Naive B cell (primary cell): ENCODE measurements at places on chromosomes 13 and 19. TPM values are rescaled to one million over a fixed set of nuclear protein-coding genes. Genes with fewer than 3 reads are reported as not detected.

GRCh38 chr19:49690656-49691242 lies at the start of gene CPT1C:
Gene CPT1C, plus strand, starts transcription at chr19:49691116. Its CDS starts 1,137 bp downstream, at chr19:49692253.
- no peak for DNase-seq

Gene CASP14
- not detected for polyA plus RNA-seq

DNA sequence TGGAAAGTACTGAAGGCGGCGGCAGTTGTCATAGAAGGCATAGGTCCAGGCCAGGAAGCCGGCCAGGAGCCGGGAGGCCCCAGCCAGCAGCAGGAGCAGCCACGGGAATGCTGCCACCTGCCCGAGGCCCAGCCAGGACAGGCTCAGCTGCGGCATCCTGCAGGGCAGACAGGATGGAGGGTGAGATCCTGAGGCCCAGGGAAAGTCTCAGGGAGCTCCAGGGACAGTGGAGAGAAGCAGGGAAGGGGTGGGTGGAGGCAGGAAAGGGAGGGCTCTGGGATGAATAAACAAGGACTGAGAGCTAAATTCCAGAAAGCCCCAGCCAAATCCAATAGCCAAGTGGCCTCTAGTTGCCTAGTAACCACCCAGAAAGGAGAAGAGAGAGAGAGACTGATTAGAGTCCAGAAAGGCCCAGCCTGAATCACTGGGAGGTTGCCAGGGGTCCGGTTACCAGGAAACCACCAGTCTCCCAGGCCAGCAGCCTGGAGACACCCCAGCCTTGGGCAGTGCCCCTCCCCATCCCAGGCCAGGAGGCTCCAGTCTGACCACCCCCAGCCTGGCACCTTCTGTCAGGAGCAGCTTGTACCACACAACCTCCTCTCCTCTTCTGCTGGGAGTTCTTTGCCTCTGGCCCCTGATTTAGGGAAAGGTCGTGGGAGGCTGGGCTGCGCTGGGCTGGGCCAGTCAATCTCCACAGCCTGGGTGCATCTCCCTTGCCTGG lies 7.5 kb upstream of the OR10H5 start:
- DNase-seq = no peak

DNA sequence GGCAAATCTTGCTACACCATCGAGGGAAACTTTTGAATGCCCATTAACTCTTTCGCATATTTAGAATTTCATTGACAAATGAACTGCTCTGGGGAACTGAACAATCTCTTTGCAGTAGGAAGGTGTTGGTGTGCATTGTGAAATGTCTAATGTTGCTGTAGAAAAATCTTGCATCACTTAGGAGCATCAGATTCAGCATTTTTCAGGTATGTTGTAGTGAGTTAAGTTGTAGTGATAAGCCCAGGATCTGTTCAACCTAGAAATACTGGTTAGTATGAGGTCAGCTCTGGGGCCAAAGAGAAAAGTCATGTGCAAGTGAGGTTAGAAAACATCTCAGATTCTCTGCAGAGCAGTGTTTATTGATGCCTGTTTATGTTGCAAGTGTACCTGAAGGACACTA lies 4.1 kb downstream of the FRY start:
- DNase-seq = no peak

GRCh38 chr13:75872980-75873379 lies 236.8 kb downstream of the LMO7 start:
- DNase-seq = no peak

- DNase-seq = no peak
Observed at GRCh38 chr19:17734146-17734545, 14.9 kb downstream of the MAP1S start.

DNA sequence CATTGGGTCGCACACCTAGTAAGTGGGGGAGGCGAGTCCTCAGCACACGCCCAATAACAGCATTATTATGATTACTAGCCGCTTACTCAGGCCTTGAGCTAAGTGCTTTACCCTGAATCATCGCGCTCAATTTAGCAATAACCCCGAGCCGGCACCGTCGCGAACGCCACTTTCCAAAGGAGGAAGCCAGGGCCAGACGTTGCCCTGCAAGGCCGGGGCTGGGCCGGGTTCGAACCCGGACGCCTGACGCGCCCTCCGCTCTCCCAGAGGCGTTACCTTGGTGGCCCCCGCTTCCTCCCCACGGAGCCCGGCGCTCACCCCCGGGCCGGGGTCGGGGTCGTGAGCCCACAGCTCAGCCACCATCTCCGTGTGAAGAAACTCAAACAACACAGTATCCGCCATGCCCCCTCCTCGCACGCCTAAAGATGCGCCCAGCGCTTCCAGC lies at the start of gene TRAPPC6A:
TRAPPC6A (minus strand) TSS at position 421 of the 445 bp plus-strand sequence; CDS start at position 402, 19 bp downstream.
- no peak for DNase-seq

- DNase-seq = peak; percentile 100
Observed at GRCh38 chr19:7943444-7944176, at the start of gene TIMM44. Gene TIMM44, minus strand, starts transcription at chr19:7943666. Its CDS starts 15 bp downstream, at chr19:7943651.

GRCh38 chr13:114097893-114098688 lies 34.3 kb downstream of the RASA3 start:
- DNase-seq = no peak

GRCh38 chr13:93004919-93005318 lies 221.7 kb upstream of the GPC6 start:
- DNase-seq = no peak

Gene KCNK6
- 0.61 TPM for polyA plus RNA-seq

Gene FIZ1
- 3.8 TPM for polyA plus RNA-seq

Gene GRIK5
- not detected for polyA plus RNA-seq

Gene UPF1
- 9.0 TPM for polyA plus RNA-seq

- peak; percentile 20 for DNase-seq
Observed at GRCh38 chr19:45340232-45340898, at the start of gene KLC3. Gene KLC3, plus strand, starts transcription at chr19:45340750. Its CDS starts 4,792 bp downstream, at chr19:45345542.

Gene STOML3
- polyA plus RNA-seq = not detected

- no peak for DNase-seq
Observed at GRCh38 chr19:40721936-40722661, 5.2 kb downstream of the ITPKC start.

Gene LIM2
- 0.34 TPM for polyA plus RNA-seq

DNA sequence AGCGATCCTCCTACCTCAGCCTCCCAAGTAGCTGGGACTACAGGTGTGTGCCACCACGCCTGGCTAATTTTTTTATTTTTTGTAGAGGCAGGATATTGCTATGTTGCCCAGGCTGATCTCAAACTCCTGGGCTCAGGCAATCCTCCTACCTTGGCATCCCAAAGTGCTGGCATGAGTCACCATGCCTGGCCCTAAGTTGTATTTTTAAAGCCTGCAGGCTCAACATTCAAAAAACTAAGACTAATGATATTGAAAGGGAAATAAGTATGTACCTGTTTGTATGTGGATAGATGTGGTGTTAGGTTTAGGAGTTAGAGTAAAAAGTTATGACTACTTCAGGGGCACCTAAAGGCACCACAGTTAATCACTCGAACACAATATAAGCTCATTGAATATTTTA lies 5.4 kb upstream of the IPO5 start:
- DNase-seq = no peak

Gene PDE4C
- polyA plus RNA-seq = not detected

DNA sequence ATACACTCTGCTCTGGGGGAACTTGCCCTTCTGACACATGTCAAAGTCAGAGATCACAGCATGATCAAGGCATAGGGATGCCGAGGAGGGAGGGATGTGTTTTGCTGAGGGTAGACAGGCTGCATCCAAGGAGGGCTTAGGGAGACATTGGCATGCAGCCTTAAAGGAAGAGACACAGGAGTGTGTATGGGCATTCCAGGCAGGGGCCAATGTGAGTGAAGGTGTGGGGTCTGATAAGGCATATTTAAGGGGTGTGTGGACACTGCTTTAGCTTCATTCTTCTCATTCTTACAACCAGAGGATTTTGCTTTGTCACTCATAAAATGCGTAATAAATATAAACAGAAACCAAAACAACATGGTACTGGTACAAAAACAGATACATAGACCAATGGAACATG lies 193.4 kb downstream of the RGCC start:
- no peak for DNase-seq

Gene ZNF331
- polyA plus RNA-seq = 141 TPM

Gene ERICH6B
- not detected for polyA plus RNA-seq

Gene PSG3
- not detected for polyA plus RNA-seq

GRCh38 chr19:48355365-48355954 lies 8.3 kb downstream of the TMEM143 start:
- no peak for DNase-seq

- no peak for DNase-seq
Observed at GRCh38 chr13:31088826-31089420, 72.8 kb downstream of the HSPH1 start.

Gene CGB3
- not detected for polyA plus RNA-seq

GRCh38 chr19:8655340-8655709 lies 24.9 kb downstream of the NFILZ start:
- no peak for DNase-seq

GRCh38 chr13:24043590-24044350 lies 116.8 kb upstream of the SPATA13 start:
- no peak for DNase-seq

- no peak for DNase-seq
Observed at GRCh38 chr19:3279306-3279705, 54.8 kb downstream of the CELF5 start.

- DNase-seq = no peak
Observed at GRCh38 chr13:60924856-60925255, 490.8 kb downstream of the PCDH20 start.

DNA sequence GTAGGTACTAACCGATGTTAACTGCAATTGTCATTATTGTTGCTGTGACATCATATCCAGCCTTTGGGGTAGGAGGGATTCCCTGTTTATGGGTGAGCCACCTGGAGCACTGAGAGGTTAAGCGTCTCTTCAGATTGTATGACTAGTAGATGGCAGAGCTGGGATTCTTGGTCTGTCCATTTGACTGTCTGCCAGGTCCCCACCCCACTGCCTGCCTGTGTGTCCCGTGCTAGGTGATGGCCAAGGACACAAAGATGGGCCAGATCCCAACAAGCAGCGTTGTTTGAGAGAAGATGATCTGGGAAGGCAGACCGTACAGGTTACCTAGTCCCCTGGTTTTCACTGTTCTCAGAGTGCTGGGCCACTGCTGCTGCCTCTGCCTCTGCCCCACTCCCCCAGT lies 16.6 kb downstream of the PPP2R1A start:
- DNase-seq = no peak

- no peak for DNase-seq
Observed at GRCh38 chr19:51392701-51393100, 2.3 kb upstream of the C19orf84 start.

GRCh38 chr13:74651121-74651520 lies 516.9 kb upstream of the KLF12 start:
- DNase-seq = no peak

- DNase-seq = no peak
Observed at GRCh38 chr13:103302676-103303075, 236.5 kb upstream of the SLC10A2 start.
